ENCODE measurements at places on chromosomes 1 and 21.

DNA sequence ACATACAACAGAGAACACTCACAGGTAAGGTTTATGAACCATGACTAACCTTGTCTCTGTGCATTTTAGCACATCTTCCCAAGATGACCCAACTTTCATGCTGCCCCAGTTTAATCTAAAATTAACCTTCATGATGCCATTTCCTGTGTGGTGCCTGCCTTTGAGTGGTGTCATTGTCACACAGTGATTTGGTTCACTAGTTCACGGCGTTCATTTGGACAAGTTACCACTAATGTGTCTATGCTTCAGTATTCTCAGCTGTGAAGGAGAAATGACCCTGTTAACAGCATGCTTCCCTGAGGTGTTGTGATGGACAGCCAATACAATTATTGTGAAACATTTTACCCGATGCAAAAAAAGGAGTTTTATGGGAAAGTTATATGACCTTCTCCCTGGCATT lies 693.1 kb downstream of the RWDD3 start:
- no peaks in the 10 kb centered on the region for H3K27me3 ChIP-seq
- no peak overlapping the region for H3K27ac ChIP-seq
- no peak overlapping the region for H3K4me3 ChIP-seq
- no peaks in the 10 kb centered on the region for H3K36me3 ChIP-seq

DNA sequence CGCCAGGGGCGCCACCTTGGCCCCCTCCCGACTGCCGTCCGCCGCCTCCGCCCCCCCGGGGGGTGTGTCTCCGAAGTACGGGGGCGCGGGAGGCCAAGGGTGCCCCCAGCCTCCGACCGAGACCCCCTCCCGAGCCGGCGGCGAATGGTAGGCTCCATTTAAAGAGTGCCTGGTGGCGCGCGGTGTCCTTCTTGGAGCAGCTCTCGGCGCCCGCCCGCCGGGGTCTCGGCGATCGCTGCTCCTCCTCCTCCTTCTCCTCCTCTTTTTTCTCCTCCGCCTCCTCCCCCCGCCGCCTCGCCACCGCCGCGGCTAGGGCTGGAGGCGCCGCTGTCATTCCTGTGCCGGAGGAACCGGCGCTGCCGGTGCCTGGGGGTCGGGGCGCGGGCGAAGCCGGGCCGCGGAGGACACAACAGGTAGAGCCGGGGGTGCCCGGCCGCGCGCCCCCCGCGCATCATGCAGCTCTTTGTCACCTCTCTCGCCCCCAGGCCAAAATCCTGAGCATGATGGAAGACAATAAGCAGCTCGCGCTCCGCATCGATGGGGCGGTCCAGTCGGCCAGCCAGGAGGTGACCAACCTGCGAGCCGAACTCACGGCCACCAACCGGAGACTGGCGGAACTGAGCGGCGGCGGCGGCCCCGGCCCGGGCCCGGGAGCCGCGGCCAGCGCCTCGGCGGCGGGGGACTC lies at the start of gene KAZN:
Gene KAZN, plus strand, starts transcription at position 188 of the 685 bp plus-strand sequence.
- H3K27ac ChIP-seq: no peak within 1 kb of the TSS
- peaks cover 23% of the 10 kb centered on the region for H3K27me3 ChIP-seq
- H3K4me3 ChIP-seq: peak within 1 kb of the TSS; percentile 49
- peaks cover 19% of the 10 kb centered on the region for H3K4me1 ChIP-seq

DNA sequence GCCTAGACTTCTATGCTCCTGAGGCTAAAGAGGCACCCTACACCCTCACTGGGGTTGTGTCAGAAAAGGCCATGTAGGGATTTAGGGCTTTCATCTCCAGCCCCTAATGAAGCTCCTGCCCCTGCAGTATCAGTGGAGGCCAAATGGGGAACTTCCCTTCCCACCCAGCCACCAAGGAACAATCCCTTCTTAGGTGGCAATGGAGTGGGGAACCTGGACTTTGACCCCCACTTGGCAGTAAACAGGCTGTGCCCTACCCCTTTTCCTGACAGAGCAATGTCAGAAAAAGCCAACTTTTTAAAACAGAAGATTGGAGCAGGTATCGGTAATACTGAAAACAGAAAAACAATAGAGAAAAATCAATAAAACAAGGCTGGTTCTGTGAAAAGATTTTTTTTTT lies 35.5 kb upstream of the SLC19A2 start:
- no peaks in the 10 kb centered on the region for H3K4me1 ChIP-seq
- no peak for DNase-seq
- no peak overlapping the region for H3K27ac ChIP-seq
- H3K36me3 ChIP-seq: no peaks in the 10 kb centered on the region

DNA sequence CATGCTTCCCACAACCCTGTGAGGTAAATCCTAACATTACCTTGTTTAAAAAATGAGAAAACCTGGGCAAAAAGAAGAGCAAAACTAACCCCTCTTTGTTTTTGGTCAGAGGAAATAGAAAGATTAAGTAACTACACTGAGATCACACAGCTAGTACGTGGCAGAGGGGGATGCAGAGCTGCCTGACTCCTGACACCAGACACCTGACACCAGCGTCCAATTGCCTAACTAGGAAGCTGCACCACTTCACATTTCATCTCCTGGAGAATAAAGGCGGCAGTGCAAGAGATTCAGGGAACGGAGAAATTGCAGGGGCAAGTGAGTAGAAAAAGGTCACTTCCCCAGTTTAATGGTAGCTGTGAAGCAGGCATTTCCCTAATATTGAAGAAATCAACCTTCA lies 229.3 kb upstream of the PTBP2 start:
- H3K4me1 ChIP-seq: no peaks in the 10 kb centered on the region
- DNase-seq: no peak
- H3K27me3 ChIP-seq: no peaks in the 10 kb centered on the region

GRCh38 chr1:35564037-35564883 lies 6.7 kb downstream of the NCDN start:
- no peaks in the 10 kb centered on the region for H3K27me3 ChIP-seq
- H3K4me1 ChIP-seq: peaks cover 18% of the 10 kb centered on the region
- H3K27ac ChIP-seq: no peak overlapping the region
- H3K36me3 ChIP-seq: no peaks in the 10 kb centered on the region
- H3K4me3 ChIP-seq: no peak overlapping the region
